Suprapubic skin (tissue), 4 donors: ENCODE measurements at places on chromosomes 13 and 19. TPM values are rescaled to one million over a fixed set of nuclear protein-coding genes. Genes with fewer than 3 reads are reported as not detected.

Gene GJB6
- total RNA-seq, result 32.4 TPM

Gene CLEC4M
- not detected for total RNA-seq

Gene OR7C1
- total RNA-seq, result 11.2 TPM

Gene CDX2
- total RNA-seq, result not detected

Gene CCDC169
- 0.48 TPM for total RNA-seq

Gene FPR2
- total RNA-seq, result 0.34 TPM

Gene LILRA1
- not detected for total RNA-seq

Gene PRMT1
- 101 TPM for total RNA-seq

Gene FAAP24
- total RNA-seq, result 4.1 TPM

Gene PEAK3
- not detected for total RNA-seq

Gene ZGLP1
- 2.4 TPM for total RNA-seq

Gene C5AR2
- total RNA-seq, result 0.97 TPM

DNA sequence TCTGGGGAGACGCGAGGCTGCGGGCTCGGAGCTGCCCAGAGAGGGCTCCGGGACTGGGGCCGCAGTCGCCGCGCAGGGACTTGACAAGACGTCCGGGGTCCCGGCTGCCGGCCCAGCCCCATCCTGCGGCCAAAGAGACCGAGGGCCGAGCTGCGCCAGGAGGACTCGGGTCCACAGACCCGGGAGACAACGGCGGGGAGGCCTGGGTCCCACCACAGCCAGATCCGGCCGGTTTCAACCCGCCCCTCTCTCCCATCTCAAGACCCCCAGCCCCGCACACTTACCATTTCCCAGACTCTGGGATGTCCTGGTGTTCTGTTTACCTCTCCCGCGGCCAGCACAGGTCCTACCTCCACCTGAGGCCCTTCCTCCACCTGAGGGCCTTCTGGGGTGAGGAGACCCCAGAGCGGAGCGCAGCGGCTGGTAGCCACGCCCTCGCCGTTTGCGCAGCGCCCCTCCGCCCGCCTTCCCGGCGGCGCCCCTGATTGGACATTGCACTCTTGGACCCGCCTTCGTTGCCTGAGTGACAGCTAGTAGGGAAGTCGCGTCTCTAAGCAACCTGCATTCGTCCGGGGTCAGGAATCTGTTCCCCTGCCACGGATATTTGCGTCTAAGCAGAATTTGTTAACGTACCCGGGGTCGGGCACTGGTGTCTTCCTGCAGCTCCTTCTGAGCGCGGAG is at the start of gene ZNF709:
ZNF709 (minus strand) TSS at position 446 of the 681 bp plus-strand sequence; CDS start at position 287, 159 bp downstream.
- peak; percentile 92 for DNase-seq

- DNase-seq, result no peak
Measured at GRCh38 chr19:32866061-32866460, 3.5 kb downstream of the SLC7A9 start.

GRCh38 chr19:4066682-4067395 is at the start of gene ZBTB7A:
Gene ZBTB7A (minus strand): TSS chr19:4066899. CDS start chr19:4055232, 11,667 bp downstream.
- DNase-seq, result peak; percentile 95

- no peak for DNase-seq
Measured at GRCh38 chr13:99246100-99246499, 12.1 kb downstream of the GPR18 start.

- no peak for DNase-seq
Measured at GRCh38 chr19:58409010-58409790, 751 bp downstream of the ZNF584 start.

DNA sequence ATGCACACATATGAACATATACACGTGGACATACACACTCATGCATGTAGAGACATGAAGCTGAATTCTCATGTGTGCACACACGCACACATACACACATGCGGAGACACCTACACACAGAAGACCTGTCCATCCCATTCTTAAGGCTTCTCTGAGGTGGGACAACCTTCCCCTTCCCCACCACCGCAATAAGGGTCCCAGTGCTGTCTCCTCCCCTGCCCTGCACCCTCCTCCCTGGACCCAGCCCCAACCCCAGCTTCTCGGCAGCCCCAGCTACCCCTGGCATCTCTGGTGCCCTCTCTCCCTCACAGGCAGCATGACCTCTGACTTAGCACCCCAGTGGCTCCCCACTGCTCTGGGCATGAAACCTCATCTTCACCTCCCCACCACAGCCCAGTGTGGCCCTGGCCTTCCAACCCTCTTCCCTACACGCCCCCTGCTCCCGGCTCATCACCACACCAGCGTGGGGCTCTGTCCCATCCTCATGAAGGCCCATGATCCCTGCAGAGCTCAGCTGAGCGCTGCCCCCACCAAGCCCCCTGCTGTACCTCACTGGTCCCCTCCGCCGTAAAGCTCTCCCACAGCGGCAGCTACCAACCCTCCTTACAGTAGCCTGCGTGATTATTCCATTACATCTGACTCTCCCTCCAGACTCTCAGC is 204.1 kb upstream of the ZNF536 start:
- no peak for DNase-seq

DNA sequence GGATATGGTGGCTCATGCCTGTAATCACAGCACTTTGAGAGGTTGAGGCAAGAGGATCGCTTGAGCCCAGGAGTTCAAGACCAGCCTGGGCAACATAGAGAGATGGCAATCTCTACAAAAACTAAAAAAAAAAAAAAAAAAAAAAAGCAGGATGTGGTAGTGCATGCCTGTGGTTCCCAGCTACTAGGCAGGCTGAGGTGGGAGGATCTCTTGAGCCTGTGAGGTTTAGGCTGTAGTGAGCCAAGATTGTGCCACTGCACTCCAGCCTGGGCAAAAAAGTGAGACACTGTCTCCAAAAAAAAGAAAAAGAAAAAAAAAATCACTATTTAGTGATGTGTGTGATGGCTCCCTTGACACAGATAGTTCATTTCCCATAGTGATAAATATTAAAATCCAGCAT is 365.0 kb upstream of the NBEA start:
- DNase-seq, result no peak

DNA sequence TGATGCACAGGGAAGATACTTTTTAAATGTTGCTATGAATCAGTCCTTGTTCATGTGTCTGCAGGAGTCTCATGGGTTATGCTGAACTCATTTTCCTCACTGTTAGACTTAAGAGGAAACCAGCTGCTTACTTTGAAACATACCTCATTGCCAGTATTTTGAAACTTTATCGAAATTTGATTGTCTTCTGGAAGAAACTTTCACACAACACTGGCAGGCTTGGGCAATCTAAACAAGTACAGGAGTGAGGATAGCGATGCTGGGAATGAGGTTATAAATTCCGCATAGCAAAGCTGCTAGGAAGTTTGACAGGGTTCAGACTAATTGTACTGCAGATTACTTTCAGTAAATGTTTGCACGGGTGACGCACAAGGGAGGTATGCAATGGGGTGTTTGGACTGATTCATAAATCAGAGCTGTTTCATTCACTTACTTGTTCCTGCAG is 245.7 kb downstream of the DNAJC15 start:
- no peak for DNase-seq

DNA sequence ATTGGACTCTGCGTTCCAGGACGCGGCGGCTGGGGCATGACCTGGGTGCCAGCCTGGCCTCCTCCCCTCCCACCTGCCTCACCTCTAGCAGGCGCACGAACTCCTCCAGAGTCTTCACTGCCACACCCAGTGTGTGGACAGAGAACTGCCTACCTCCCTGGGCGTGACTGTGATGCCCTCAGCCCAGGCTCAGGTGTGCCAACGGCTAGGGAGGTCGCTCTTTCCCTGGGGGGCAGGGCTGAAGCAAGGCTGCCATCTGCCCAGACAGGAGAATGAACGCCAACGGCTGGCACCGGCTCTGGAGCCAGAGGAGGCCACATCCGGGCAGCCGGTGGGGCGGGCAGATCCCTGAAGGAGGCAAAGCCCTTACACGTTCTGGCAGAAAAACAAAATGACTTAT is 11.3 kb downstream of the NANOS3 start:
- no peak for DNase-seq

- peak; percentile 80 for DNase-seq
Measured at GRCh38 chr19:3034656-3035541, 5.8 kb upstream of the TLE2 start.

DNA sequence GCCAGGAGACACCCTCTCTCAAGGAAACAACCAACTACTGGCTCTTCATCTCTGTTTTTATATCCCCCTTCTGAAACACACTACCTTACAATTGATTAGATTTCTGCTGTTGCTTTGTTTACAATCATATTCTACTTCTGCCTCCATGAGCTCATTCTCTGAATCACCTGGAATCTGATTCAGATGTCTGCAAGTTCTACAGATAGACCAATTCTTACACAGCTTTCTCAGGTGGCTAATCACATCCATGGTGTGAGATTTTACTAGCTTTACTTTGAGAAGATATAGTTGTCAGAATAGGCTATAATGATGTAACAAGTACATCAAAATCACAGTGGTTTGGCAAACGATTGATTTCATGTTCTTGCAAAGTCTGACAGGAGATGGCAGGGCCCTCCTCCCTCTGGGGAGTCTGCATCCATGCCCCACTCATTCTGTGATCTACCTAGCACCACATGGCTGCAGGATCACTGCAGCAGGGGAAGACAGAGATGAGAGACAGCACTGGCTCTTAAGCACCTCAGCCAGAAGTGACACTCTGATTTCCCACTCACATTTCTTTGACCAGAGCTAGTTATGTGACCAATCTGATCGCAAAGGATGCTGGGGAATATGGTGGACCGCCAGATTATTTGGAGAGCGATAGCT is 243.7 kb downstream of the FOXO1 start:
- DNase-seq, result no peak

GRCh38 chr13:28568286-28568685 is 73.4 kb upstream of the FLT1 start:
- DNase-seq, result no peak

DNA sequence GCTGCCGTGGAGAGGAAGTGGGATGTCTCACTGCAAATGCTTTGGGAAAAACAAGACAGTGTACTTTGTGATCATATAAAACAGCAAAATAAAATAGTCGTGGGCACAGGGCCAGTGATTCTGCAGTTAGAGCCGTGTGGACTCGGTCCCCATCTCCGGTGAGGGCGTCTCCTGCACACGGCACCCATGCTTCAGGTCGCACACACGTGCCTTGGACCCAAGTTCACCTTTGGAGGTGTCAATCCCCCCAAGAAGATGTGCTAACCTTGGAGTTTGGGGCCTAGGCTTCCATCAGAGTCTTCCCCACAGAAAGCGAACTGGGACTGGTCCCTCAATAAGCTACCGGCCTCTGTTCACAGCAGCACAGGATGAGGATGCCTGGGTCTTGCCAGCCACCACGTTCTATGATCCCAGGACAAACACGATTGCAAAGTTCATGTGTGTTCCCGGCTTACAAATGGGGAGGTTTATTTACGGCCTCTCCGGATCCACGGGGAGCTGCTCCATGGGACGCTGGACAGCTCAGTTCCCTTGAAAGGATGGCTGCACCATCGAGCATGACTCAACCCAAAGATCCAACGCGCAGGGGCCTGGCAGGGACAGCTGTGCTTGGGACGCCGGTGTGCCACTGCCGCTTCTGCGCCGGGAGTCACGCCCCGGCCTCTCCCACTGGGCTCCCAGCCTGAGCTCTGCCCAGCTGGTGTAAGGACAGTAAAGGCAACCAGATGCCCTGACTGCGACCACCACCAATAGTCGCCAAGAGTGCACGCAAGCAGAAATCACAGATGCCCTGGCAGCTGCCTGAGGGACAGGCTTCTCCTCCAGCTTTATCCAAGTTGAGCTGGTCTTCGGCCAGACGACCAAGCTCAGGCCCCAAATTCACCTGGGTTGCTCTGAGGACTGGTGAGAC is 8.6 kb downstream of the GAS6 start:
- DNase-seq, result peak; percentile 80

- no peak for DNase-seq
Measured at GRCh38 chr19:34313188-34313587, 51.8 kb upstream of the GPI start.

- no peak for DNase-seq
Measured at GRCh38 chr19:7642295-7643030, 5.6 kb downstream of the STXBP2 start.

- peak; percentile 70 for DNase-seq
Measured at GRCh38 chr13:113802090-113802531, 43.1 kb downstream of the TMEM255B start.

- DNase-seq, result no peak
Measured at GRCh38 chr13:79593641-79594275, 112.8 kb downstream of the NDFIP2 start.

GRCh38 chr13:65497265-65497664 is 1732.9 kb downstream of the PCDH9 start:
- DNase-seq, result no peak

DNA sequence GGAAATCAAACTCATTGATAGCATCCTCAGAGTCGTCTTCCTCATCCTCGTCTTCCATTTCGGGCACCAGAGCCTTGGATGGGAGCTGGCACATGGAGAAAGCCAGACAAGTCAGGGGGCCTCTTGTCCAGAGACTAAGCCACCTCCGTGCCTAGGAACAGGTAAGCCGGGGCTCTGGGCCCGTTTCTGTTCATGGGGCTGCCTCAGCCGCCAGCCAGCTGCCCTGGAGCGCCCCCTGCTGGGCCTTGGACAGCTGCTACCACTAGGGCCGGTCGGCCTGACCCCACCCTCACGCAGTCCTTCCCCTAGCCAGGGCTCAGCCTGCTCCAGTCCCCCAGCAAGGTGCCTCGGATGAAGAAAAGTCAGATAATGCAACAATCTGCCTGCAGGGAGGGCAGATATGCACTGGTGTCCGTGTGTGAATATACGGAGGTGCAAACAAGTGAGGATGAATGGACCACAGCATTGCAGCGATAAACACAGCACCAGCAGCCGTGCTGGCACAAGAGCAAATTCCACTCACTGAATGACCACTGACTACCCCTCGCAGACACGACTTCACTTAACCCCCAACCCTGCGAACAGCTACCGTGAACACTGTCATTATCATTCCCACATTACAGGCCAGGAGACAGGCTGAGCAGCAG is 11.9 kb upstream of the PRKD2 start:
- DNase-seq, result no peak

GRCh38 chr13:42832341-42833096 is 51.1 kb downstream of the FAM216B start:
- DNase-seq, result no peak

GRCh38 chr13:29924482-29925350 is 74.3 kb upstream of the UBL3 start:
- no peak for DNase-seq

DNA sequence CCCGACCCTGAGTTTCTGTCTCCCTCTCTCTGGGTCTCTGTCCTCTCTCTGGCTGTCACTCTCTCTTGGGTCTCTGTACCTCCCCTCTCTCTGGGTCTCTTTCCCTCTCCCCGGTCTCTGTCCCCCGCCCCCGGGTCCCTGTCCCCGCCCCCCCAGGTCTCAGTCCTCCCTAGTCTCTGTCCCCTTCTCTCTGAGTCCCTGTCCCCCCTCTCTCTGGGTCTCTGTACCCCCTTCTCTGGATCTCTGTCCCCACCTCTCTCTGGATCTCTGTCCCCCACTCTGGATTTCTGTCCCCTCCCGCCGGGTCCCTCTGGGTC is 2.3 kb upstream of the FTL start:
- DNase-seq, result no peak

GRCh38 chr13:52118595-52118994 is 10.3 kb downstream of the NEK5 start:
- DNase-seq, result no peak

- no peak for DNase-seq
Measured at GRCh38 chr13:40187841-40188591, 478.4 kb downstream of the FOXO1 start.
